ENCODE measurements at places on chromosomes 3 and 15. TPM values are rescaled to one million over a fixed set of nuclear protein-coding genes. Genes with fewer than 3 reads are reported as not detected.

DNA sequence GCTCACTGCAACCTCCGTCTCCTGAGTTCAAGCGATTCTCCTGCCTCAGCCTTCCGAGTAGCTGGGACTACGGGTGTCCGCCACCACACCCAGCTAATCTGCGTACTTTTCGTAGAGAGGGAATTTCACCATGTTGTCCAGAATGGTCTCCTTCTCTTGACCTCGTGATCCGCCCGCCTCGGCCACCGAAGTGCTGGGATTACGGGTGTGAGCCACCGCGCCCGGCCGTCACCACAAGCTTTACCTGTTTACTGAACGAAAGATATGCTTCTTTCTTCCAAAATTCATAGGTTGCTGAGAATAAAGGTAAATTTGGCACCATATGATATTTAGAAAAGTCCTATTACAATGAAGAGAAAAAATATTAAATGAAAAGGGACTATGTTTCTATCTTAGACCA, 333.5 kb upstream of the EPHA6 start:
- no peak overlapping the region for H3K4me3 ChIP-seq
- H3K36me3 ChIP-seq, result no peaks in the 10 kb centered on the region
- H3K4me1 ChIP-seq, result no peaks in the 10 kb centered on the region
- peak; percentile 69 for DNase-seq

HIGD2B gene
- 0.24 TPM for total RNA-seq

FOXL2NB gene
- not detected for total RNA-seq

- no peak overlapping the region for H3K4me3 ChIP-seq
- peaks cover 3% of the 10 kb centered on the region for H3K27me3 ChIP-seq
- peaks cover 18% of the 10 kb centered on the region for H3K4me1 ChIP-seq
- no peak overlapping the region for H3K27ac ChIP-seq
- no peaks in the 10 kb centered on the region for H3K36me3 ChIP-seq
Observed at GRCh38 chr3:192930577-192930976, 12.9 kb upstream of the MB21D2 start.

DNA sequence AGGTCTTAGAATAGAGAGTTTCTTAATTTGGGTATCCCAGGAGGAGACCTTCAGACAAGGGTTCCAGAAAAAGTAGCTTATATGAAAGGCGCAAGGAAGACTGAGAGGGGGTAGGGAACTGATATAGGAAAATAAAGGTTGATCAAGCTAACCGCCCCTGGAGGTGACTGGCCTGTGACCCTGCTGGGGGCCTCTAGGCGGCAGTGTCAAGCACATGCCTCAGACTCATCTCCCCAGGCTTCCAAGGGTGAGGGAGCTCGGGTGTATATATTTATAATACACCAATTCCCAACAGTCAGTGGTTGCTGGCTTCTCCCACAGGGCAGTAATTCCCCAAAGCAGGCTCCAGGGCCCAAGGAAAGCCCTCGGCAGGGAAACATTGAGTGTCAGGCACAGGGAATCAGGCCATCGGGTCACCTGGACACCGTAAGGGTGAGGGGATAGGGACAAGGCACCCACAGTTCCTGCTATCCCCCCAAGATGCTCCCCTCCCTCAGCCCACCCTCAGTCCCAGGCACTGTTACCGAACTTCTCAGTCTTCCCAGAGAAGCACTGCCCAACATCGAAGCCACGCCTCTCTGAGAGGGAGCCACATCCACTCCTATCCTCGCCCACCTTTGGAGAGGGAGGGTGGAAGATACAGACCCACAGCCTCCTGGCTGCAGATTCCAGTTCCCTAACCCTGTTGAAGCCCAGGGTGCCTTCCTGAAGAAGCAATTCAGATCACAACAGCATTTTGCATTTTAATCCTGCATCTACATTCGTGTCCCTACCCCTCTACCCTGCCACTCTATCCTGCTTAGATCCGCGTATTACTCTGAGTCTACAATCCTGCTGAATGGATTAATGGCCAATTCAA, 19.5 kb upstream of the CAV3 start:
- no peak overlapping the region for H3K27ac ChIP-seq
- no peaks in the 10 kb centered on the region for H3K4me1 ChIP-seq
- no peaks in the 10 kb centered on the region for H3K27me3 ChIP-seq
- H3K4me3 ChIP-seq, result no peak overlapping the region

- no peak for DNase-seq
- no peak overlapping the region for H3K4me3 ChIP-seq
- no peaks in the 10 kb centered on the region for H3K4me1 ChIP-seq
- no peaks in the 10 kb centered on the region for H3K27me3 ChIP-seq
- H3K27ac ChIP-seq, result no peak overlapping the region
- no peaks in the 10 kb centered on the region for H3K36me3 ChIP-seq
Observed at GRCh38 chr3:192433704-192434103, 293.6 kb downstream of the FGF12 start.

DNA sequence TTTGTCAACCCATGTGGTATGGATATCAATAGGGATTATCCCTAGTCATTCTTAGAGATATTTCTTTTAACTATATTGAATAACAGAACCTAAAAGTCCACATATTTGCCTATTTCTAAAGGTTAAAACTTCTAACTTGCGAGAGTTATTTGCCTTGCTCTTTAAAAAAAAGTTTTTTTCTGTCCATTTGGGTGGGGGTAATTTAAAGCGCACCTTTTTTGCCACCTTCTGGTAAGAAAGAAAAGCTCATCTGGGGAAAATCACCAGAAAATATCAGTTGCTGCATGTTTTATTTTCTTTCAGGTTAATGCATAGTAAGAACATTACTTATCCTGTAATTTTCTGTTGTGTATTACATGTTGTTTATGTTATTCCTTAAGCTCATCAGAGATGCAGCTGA, 242.0 kb upstream of the GOLGA6L4 start:
- no peaks in the 10 kb centered on the region for H3K27me3 ChIP-seq
- H3K36me3 ChIP-seq, result no peaks in the 10 kb centered on the region
- no peak for DNase-seq
- no peak overlapping the region for H3K4me3 ChIP-seq

GRCh38 chr3:49013738-49014660, 4.4 kb downstream of the DALRD3 start:
- H3K4me3 ChIP-seq, result no peak overlapping the region
- DNase-seq, result no peak
- H3K36me3 ChIP-seq, result no peaks in the 10 kb centered on the region
- no peak overlapping the region for H3K27ac ChIP-seq

GRCh38 chr3:67647390-67647878, 7.0 kb downstream of the SUCLG2 start:
- no peaks in the 10 kb centered on the region for H3K27me3 ChIP-seq
- H3K4me3 ChIP-seq, result no peak overlapping the region
- peak; percentile 58 for DNase-seq
- peak overlapping the region; percentile 24 for H3K27ac ChIP-seq

NRROS gene
- 12.3 TPM for total RNA-seq

GRCh38 chr3:53181024-53181371, 20.0 kb downstream of the PRKCD start:
- peak; percentile 49 for DNase-seq
- H3K36me3 ChIP-seq, result peaks cover 87% of the 10 kb centered on the region
- H3K27me3 ChIP-seq, result no peaks in the 10 kb centered on the region
- H3K4me3 ChIP-seq, result no peak overlapping the region
